ENCODE measurements at places on chromosomes 5 and 9. TPM values are rescaled to one million over a fixed set of nuclear protein-coding genes. Genes with fewer than 3 reads are reported as not detected.

DNA sequence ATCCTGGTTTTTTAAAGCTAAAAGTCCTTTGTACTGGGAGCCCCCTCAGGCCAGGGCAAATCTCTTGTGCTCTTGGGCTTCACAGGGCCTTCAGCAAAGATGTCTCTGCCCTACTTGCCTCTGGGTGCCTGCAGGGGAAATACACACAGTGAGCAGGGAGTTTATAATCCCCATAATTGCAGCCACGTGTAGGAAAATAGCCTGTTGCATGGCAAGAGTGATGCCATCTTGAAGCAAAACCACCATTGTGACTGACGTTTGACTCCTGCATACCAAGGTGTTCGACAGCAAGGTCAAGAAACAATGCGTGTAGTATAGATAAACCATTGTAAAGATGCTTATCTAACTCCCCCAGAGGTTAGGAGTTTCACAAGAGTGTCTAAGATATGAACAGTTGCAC lies 11.4 kb upstream of the IL3 start:
- DNase-seq, result no peak

GRCh38 chr9:12854221-12854620 lies 79.4 kb downstream of the LURAP1L start:
- DNase-seq, result no peak

GRCh38 chr5:94849821-94850736 lies 231.6 kb downstream of the SLF1 start:
- no peak for DNase-seq

DNA sequence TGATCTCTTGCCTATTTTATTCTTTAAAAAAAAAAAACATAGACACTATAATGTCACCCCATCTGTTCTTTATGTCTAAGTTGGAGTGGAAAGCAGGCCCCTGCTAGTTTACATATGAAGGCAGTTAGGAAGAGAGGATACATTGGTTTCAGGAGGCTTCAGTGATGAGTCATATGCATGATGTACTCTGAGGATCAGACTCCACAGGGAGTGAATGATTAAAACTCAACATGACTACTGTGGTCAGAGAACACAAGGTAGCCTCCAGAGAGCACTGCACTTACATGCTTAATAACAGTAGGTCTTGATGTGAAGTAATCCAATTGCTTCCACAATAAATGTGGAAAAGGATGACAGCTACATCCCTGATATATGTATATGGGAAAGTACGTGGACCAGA lies 22.7 kb upstream of the FSTL4 start:
- no peak for DNase-seq

DNA sequence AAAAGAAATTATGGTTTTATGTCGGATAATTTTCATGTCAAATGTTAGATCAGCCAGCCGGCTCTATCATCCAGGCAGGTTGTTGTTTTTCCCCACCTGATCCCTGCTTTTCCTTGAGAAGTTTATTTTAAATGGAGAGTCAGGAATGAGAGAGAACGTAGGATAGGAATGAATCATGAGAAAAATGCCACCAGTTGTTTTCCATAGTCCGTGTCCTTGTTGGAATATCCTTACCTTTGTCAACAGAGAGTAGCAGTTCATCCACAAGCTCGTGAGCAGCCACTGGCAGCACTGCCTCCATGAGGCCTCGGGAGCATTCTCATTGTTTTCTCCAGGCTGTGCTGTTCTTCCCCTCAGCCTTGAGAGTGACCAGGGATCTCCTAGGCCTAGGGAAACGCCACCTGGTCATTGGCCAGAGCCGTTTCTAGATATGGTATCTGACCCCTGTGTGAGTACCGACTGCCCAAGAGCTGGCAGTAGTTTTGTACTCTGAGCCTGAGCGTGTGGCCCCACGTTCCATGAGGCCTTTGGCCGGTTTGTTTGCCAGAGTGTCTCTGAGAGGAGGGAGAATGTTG lies 293.3 kb downstream of the FANCC start:
- DNase-seq, result no peak

The ABO gene
- 25.6 TPM for total RNA-seq

- DNase-seq, result no peak
Observed at GRCh38 chr5:135323701-135324132, 75.3 kb downstream of the MACROH2A1 start.

DNA sequence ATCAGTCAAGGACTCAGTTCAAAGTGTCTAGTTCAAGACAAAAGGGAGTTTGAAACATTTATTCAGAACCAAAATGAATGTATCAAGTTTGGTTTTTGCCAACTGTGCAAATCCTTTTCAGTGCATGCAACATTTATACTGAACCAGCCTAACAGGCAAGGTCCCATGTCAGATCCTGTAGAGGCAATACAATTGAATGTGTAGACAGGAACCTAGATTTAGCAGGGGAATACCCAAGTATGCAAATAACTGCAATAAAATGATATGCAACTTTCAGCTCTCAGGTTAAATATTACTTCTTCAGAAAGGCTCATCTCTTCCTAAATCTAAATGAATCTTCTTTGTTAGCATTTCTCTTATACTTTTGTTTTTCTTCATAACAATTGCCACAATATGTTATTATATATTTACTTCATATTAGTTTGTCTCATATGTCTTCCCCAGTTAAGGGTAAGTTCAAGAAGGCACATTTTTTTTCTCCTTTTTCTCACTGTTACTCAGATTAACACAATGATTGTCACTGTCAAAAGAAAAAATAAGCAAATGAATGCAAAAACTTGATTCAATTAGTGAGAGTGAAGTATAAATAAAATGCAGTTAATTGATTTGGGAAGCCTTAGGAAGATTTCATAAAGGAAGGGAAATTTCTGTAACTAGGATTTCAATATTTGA lies 163.9 kb upstream of the RASA1 start:
- DNase-seq, result no peak

The SPATA31C1 gene
- not detected for total RNA-seq

The ORM1 gene
- total RNA-seq, result not detected

The FCN2 gene
- not detected for total RNA-seq

The TLX3 gene
- not detected for total RNA-seq

- DNase-seq, result no peak
Observed at GRCh38 chr9:79477241-79477840, 94.4 kb upstream of the TLE4 start.

DNA sequence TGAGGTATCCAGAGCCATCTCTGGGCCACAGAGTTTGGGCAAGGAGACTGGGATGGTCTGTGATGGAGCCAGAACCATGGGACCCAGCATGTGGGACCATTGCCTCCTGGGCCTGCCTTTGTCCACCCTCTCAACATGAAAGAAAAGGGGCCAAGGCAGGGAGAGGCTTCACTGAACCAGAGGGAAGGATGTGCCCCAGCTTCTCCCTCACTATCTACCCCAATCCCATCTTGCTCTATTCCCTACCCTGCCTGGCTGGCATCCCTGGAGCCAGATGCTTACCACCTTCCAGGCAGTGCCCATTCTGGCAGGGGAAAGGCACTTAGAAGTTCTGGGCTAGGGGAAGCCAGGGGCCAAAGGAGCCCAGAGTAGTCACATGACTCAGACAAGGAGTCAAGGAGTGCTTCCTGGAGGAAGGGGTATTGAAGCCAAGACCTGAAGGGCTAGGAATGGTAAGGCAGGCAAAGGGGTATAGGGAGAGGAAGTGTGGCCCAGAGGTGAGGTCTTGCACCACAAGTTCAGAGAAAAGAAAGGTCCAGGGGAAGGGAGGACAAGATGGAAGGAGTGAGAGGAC lies 9.8 kb downstream of the PDLIM4 start:
- no peak for DNase-seq

GRCh38 chr5:124057724-124058231 lies 545.8 kb downstream of the CSNK1G3 start:
- no peak for DNase-seq

DNA sequence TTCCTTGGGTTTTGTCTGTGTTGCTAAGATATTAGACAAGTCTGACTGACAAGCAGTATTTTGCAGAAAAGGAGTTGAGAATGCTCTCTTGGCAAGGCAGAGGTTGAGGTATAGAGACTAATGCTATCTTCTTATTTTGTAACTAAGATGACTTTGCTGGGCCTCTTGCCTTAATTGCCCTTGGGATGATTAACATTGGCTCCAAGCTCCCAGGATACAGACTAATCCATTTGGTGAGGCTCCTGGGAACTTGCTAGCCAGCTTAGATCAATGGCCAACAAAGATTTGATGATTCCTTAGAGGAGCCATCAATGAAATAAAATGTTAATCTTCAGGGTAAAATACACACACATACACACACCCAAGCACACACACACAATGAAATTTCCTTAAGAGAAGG lies 28.7 kb upstream of the AP3B1 start:
- no peak for DNase-seq

DNA sequence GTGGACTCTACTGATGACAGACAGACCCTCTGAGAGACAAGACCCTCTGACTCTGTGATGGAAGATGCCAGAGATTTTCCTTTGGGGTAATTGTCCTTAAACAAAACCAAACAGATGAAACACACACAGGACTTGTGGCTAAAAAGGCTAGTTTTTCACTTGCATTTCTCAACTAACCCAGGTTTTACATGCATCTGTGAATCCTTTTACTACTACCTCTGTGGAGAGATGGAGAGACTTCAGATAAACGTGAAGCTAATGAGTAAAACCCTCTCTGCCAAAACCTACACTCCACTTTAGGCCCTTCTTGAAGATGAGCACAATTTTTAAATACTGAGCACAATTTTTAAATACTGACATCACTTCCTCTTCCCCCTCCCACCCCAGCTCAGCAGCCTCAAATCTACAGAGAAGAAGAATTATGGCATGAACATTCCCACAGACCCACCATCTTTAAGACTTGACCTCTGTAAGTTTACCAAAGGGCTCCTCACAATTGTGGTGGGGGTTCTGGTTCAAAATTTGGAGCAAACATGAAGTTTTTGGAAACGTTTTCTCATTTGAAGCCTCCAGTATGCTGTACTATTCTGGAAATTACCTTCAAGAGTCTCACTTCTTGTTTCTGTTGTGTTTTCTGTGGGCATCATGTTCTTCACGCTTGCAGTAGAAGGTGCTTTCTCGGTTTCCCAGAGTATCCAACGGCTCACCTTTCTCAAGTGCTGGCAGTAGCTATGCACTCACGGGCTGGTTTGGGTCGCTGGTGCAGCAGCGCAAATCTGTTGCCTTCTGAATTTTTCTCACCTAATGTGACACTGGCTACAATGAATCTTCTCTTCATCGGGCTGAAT lies 42.7 kb downstream of the ACER2 start:
- no peak for DNase-seq

The RANBP3L gene
- 0.29 TPM for total RNA-seq

- DNase-seq, result no peak
Observed at GRCh38 chr9:99011161-99011709, 67.5 kb downstream of the COL15A1 start.

The ZDHHC11 gene
- total RNA-seq, result 7.0 TPM

DNA sequence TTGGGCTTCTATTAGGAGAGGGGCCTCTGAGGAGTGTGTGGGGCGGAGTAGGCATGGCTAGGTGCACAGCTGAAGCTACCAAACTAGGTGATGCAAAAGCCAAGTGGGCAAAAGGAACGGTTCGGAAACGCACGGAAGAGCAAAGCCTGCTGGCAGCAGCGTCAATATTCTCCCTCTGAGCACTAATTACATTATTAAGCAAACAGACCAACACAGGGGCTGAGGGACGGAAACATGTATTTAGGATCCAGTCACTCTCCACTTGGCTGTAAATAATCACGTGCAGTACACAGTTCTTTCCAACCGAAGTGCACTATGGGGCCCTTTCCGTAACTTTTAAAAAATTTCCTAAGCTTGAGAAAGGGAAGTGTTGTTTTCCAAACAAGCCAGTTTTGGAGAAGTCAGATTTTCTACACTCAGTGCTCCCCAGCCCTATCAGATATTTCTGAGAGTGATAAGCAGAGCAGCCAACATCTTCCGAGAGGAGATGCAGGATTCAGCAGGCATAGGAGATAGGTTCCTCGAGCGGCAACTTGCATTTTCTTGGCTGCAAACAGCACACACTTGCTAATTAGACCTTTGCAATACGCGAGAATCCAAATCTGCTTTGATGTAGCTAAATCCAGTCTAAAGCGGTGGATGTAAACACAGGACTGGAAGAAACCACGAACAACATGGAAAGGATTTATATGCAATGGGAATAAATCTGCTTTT lies 217.2 kb upstream of the TBCA start:
- no peak for DNase-seq
